ENCODE measurements at places on chromosomes 16 and 17.
A peak's percentile ranks its signal among the peaks of the same experiment; 100 is the strongest.

DNA sequence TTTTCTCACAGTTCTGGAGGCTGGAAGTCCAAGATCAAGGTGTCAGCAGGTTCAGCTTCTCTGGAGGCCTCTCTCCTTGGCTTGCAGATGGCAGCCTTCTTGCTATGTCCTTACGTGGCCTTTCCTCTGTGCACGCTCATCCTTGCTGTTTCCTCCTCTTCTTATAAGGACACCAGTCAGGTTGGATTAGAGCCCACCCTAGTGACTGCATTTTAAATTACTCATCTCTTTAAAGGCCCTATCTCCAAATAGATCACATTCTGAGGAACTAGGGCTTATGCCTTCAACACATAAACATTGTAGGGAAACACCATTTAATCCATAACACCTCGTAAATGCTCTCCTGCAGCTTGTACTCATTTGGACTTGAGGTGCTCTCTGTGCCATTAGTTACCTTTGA is 36.3 kb downstream of the DHRS7C start:
- H3K36me3 ChIP-seq = no peaks in the 10 kb centered on the region
- DNase-seq = no peak
- H3K4me3 ChIP-seq = no peak overlapping the region
- H3K4me1 ChIP-seq = no peaks in the 10 kb centered on the region
- peak overlapping the region; percentile 59 for H3K27ac ChIP-seq

DNA sequence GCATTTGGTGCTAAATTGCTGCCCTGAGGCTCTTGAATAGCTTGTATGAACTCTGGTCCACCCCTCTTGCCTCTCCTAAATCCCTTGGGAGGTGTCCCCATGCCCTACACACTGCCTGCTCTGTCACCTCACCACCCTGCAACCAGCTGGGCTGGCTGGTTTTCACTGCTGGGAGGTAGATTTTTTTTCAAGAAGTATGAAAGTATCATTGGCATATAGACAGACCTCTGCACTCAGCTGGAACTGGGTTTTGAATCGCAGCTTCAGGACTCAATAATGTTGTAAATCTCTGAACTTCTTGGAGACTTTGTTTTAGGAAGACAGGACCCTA is 184.9 kb downstream of the MSI2 start:
- H3K4me1 ChIP-seq = peaks cover 21% of the 10 kb centered on the region
- DNase-seq = no peak
- H3K36me3 ChIP-seq = no peaks in the 10 kb centered on the region
- peak overlapping the region; percentile 81 for H3K27ac ChIP-seq
- no peaks in the 10 kb centered on the region for H3K27me3 ChIP-seq

DNA sequence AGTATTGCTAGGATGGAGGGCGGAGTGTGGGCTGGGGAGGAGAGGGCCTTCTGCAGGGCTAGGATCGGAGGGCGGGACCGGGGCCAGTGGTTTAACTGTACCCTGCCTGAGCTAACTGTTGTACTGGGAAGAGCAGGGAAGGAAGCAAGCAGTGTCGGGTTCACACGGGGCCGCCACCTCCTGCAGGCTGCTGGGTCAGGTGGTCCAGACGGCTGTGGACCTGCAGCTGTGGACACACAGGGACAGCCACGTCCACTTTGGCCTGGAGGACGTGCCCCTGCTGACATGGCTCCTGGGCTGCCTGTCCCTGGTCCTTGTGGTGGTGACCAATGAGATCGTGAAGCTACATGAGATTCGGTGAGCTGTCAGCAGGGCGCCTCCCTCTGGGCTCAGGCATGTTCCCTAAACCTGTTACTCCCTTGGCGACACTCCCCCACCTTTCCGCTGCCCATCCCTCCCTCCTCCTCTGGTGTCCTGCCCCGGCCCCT is 16.6 kb downstream of the CASKIN2 start:
- H3K27ac ChIP-seq = peak overlapping the region; percentile 9
- H3K36me3 ChIP-seq = peaks cover 51% of the 10 kb centered on the region
- H3K27me3 ChIP-seq = no peaks in the 10 kb centered on the region

DNA sequence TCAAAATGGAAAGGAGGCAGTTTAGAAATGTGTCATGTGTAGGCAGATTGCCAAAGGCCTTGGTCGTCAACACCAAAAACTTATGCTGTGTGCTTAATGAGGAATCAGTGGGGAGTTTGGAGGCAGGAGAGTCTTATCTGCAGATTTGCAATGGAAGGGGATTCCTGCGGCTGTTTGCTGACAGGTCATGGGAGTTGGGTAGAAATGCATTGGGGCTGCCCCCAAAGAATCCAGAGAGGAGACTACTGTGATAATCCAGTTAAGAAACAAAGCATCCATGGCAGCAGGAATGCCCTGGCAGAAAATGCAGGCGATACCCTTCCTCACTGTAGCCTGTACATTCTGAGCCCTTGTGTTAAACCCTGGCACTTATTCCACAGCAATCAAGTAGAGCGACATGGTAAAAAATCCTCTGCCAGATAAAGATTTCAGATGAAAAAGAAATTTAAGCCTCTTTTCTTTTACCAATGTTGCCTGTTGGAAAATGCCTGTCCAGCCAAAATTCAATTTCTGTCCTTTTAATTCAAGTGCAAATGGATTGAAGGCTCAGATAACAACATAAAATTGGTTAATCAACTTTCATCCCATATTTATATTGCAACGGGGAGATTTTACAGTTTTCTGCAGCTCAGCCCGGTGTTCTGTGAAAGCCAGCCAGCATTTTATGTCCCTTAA is 491.0 kb upstream of the CDH5 start:
- no peak overlapping the region for H3K27ac ChIP-seq
- no peaks in the 10 kb centered on the region for H3K4me1 ChIP-seq
- no peak overlapping the region for H3K4me3 ChIP-seq
- no peaks in the 10 kb centered on the region for H3K27me3 ChIP-seq
- no peak for DNase-seq
- no peaks in the 10 kb centered on the region for H3K36me3 ChIP-seq
